CD4-positive, alpha-beta T cell treated with Interleukin-1 beta for 1 hour (primary cell): ENCODE measurements at places on chromosomes 5 and 9.

DNA sequence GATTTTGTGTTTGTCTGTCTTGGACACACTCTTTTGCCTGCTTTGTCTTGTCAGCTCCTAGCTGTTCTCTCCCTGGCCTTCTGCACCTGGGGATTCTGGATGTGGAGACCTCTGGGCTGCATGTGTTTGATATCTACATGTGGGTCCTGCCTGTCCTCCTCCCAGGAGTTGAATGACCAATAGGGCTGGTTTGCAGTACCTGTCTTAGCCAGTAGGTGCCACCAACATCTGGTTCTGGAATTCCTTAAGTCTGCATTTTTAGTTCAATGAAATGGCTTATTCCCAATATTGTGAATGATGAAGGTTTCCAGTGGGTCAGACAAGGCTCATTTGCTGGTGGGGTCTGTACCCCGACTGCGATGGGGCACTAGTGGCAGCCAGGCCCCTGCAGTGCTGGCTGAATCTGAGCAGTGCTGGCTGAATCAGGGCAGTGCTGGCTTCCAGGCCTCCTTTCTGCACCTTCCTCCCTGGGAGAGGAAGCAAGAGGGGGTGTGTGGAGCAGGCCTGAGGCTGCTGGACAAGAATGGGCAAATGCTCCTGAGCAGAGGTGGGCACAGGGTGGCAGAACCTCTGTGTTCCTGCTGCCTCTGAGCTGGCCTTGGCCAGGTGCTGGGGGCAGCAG lies 73.3 kb downstream of the RXRA start:
- DNase-seq, result no peak

GRCh38 chr9:83466351-83466750 lies 71.8 kb downstream of the FRMD3 start:
- DNase-seq, result no peak

- no peak for DNase-seq
Observed at GRCh38 chr9:123927625-123928532, 2.0 kb downstream of the DENND1A start.

GRCh38 chr5:177981296-177982071 lies 14.6 kb downstream of the PROP1 start:
- DNase-seq, result no peak

DNA sequence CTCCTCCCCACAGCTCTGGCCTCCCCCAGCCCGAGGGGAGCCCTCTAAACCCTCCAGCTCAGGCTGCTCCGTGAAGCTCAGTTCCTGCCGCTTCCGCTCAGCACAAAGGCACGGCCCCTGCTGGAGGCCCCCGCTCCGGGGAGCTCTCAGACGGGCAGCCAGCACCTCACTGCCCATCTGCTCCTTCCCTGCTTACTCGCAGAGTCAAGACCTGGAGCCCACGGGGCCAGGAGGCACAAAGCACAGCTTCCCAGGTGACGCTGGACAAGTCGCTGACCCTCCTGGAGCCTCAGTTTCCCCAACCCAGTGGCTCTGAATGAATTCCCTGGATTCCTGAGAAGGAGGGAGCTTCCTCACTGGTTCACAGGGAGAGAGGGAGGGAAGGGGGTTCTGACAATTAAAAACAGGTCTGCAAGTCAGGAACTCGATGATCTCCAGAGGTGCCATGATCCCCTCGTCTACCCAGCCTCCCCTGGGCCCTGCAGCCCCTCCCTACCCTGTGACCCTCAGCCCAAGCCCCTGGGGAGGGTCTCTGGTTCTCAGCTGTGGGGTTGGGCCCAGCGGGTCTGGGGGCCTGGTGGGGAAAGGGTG lies 36.2 kb downstream of the VAV2 start:
- DNase-seq, result peak; percentile 11

DNA sequence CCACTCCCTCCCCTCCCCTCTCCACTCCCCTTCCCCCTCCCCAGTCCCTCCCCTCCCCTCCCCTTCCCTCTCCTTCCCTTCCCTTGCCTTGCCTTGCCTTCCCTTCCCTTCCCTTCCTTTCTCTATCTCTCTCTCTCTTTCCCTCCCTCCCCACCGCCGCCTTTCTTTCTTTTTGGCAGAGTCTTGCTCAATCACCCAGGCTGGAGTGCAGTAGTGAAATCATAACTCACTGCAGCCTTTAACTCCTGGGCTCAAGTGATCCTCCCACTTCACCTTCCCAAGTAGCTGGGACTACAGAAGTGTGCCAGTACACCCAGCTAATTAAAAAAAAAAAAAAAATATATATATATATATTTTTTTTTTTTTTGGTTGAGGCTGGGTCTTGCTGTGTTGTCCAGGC lies 45.5 kb downstream of the IL31RA start:
- no peak for DNase-seq

GRCh38 chr9:18473652-18474279 lies at the start of gene ADAMTSL1:
Gene ADAMTSL1 (plus strand): TSS chr9:18474153. CDS start chr9:18474233, 80 bp downstream.
- no peak for DNase-seq

DNA sequence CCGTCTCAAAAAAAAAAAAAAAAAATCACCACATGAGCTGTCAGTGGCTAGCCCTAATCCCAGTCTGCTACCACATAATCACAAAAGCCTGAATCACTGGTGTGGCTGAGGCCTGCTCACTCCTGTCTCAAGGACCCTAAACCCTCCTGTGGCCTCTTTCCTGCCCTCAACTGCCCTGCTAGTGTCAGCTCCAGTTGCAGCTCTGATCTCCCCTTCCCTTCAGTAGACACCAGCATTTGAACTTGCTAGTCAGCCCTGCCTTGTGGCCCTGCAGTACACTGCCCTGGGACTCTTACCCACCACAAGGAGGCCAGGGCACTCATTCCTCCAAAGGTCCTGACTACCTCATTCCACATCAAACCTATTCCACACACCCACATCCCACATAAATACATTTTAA lies 9.5 kb upstream of the P4HA2 start:
- no peak for DNase-seq

GRCh38 chr5:134477462-134478245 lies 47.8 kb upstream of the JADE2 start:
- DNase-seq, result no peak

- DNase-seq, result no peak
Observed at GRCh38 chr9:136853596-136854112, 1.5 kb downstream of the MAMDC4 start.

GRCh38 chr5:56763711-56764466 lies 51.5 kb upstream of the MAP3K1 start:
- peak; percentile 39 for DNase-seq

DNA sequence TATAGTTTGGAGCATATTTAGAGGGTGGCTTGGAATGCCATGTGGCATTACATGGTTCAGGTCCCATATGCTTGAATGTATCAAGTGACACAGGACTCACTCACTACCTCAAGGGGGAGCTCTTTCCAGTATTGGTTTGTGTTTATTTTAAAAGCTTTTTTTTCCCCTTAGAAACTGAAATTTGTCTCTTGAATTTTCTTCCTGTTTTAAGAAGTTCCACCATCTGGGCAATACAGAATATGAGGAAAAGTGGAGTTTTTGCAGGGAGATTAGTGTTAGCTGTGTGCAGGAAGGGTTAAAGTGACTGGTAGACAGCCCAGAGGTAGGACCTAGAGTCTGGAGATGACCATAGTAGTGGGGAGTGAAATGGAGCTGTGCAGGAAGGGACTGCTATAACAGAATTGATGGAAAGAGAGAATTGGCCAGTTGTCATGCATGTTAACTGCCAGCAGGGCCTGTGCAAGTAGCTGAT lies 36.6 kb downstream of the CTNNA1 start:
- DNase-seq, result no peak

DNA sequence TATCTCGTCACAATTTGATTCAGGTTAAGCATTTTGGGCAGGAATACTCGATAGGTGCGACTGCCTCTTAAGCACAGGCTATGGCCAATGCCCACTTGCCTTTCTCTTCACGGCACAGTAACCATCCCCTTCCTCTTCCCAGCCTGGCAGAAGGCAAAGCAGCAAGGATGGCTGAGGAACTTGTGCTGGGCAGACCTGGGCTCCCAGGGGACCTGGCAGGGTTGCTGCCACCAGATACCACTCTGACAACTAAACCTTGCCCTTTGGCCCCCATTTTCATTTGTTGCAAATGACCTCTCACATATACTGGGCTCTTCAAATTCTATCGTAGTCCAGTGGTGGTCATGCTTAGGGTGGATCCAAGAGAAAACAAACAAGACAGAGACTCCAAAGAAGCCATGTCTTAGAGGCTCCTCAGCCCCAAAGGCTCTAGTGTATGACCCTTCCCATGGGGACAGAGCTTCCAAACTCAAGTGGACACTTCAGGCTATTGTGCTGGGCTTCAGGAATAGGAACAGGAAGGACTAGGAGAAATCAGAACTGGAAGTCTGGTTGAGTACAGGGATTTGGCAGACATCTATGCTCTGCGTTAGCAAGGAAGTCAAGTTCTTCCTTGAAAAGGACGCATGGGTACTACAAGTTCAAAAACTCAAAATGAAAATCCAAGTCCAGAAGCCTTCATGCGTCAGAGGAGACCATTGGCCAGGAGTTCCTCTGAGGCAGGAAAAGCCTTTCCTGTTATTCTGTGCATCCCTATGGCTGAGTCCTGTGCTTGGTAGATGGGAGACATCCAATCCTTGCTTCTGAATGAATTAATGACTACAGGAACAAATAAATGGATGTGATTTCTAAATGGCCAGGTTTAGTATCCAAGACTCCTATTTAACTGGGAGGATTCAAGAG lies 64.6 kb upstream of the PLPP1 start:
- no peak for DNase-seq

GRCh38 chr9:123796618-123797484 lies 133.1 kb downstream of the DENND1A start:
- DNase-seq, result no peak

DNA sequence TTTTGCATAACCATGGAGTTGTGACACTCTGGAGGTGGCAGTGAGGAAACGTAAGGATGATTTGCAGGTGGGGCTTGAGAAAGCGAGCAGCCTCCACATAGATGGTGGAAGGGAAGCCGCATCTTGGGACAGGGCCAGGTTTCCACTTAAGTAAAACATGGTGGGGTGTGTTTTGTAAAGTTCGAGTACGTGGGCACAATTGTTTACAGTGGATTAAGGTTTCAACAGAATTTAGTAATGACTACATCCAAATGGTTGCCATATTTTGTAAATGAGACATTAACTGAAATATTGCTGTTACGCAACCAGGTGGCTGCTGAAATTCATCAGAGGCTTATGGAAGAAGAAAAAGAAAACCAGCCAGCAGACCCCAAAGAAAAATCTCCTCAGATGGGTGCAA lies 85.4 kb upstream of the IL7R start:
- DNase-seq, result no peak

DNA sequence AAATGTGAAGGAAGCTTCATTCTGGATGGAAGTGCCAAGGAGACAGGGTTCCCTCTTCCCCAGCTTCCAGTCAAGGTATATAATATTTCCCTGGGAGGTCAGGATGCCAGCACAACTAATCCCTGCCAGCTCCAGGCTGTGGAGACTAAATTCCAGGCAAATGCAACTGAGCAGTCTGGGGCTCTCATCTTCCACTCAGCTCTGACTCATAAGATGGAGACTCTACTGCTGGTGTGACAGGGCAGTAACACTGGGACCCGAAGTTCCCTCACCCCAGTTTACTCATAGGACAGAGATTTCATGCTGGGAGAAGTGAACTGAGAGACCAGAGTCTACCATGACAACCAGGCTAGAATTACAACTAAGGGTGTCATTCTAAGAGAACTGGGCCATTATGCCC lies 235.4 kb downstream of the FSTL4 start:
- no peak for DNase-seq

DNA sequence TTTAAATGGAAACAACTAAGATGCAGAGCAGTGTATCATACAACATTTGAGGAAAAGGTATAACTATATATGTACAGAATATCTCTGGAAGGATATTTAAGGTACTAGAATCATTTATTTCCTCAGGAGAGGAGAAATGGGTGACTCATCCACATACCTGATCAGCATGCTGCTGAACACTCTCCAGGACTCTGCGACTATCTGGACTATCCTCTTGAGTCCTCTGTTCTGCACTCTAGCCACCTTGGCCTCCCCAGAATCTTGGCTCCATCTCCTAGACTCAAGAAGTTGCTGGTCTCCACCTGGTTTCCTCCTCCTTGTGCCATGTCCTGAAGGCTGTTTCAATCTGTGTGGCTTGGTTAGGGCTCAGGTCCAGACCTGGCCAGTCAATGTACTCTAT lies 8.8 kb upstream of the PRDM6 start:
- no peak for DNase-seq

DNA sequence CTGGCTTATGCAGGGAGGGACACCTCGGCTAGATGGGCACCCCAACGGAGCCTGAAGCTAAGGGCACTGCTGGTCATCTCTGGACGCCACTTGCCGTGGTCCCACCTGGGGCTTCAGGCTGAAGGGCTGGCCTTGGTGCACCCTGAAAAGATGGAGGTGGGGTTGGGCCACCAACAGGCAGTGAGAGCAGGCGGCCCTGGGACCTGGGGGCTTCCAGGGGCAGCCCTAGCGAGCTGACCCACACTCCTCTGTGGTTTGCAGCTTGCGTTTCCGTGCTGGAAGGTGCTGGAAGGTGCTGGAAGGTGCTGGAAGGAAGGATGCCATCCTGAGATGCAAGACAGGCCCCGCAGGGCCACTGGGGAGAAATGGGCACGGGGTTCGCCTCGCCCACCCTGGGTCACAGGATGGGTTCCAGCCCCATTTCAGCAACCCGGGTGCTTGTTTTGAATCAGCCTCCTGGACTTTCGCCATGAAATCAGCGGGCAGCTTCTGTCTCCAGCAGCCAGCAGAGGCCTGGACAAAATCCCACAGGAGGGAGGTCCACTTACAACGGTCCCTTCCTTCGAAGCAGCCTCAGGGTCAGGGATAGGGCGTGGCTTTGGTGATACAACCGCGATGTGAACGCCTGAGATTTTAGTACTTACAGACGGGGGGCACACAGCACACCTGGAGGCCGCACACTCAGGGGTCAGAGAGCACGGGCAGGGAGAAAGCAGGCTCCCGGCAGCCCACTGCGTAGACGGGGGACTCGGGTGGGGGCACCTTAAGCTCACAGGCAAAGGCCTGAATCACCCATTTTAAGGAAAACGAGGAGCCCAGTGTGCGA lies 303.1 kb upstream of the IRX4 start:
- DNase-seq, result no peak

- DNase-seq, result no peak
Observed at GRCh38 chr5:96637196-96637595, 25.0 kb upstream of the CAST start.

DNA sequence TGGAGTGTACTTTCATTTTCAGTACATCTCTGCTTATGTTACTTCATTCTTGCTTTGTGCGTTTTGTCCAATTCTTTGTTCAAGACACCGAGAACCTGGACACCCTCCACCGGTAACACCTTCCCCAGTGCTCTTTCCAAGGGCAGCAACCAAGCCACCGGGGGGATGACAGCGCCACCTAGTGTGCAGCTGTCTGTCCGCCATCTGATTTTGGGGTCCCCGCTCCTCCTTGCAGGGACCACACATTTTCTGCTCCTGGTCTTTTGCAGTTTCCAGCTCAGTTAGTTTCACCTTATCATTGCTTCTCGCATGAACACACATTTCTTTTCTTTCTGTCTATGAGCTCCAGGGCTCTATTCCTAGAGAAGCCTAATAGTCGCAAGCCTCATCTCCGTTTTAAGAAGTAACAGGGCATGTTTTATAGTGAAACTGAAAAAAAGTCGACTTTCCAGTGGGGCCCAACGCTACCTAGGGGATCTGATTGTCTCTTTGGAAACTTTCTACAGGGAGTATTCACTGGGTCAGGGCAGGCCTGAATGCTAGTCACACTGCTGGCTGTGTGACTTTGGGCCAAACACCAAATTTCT lies 152.1 kb downstream of the FSTL4 start:
- peak; percentile 17 for DNase-seq

- DNase-seq, result no peak
Observed at GRCh38 chr9:15725953-15726352, 173.1 kb downstream of the CCDC171 start.
